ENCODE measurements at places on chromosomes 4 and X. TPM values are rescaled to one million over a fixed set of nuclear protein-coding genes. Genes with fewer than 3 reads are reported as not detected.

Gene NDNF
- total RNA-seq = 14.2 TPM

Gene USP26
- not detected for total RNA-seq

Gene ZMAT1
- total RNA-seq = 7.5 TPM

Gene PDGFRA
- total RNA-seq = 164 TPM

Gene NUDT10
- 5.9 TPM for total RNA-seq

Gene MTNR1A
- not detected for total RNA-seq

Gene EPHA5
- total RNA-seq = 0.73 TPM

Gene SCML1
- total RNA-seq = 11.4 TPM

Gene SMPX
- total RNA-seq = 32.5 TPM

Gene PRDM8
- 40.3 TPM for total RNA-seq

Gene PASD1
- total RNA-seq = not detected

Gene ZNF280C
- total RNA-seq = 2.7 TPM

Gene NUDT6
- total RNA-seq = 4.1 TPM

Gene PAPSS1
- total RNA-seq = 36.2 TPM

Gene TSPAN7
- 6.5 TPM for total RNA-seq

Gene SPANXA1
- not detected for total RNA-seq

Gene TLR7
- 0.31 TPM for total RNA-seq

Gene DSPP
- total RNA-seq = not detected

Gene LRRC66
- 0.40 TPM for total RNA-seq

Gene GLRA2
- not detected for total RNA-seq

Data from gastroesophageal sphincter (tissue), 4 donors.